Lung (tissue), 17 donors: ENCODE measurements at places on chromosomes 4 and X. TPM values are rescaled to one million over a fixed set of nuclear protein-coding genes. Genes with fewer than 3 reads are reported as not detected.

NAP1L3 gene
- polyA plus RNA-seq = 0.63 TPM

SSX1 gene
- polyA plus RNA-seq = not detected

CLGN gene
- 1.3 TPM for polyA plus RNA-seq

SLC2A9 gene
- 2.9 TPM for polyA plus RNA-seq

MAGEA12 gene
- not detected for polyA plus RNA-seq

SUPT20HL2 gene
- not detected for polyA plus RNA-seq

FRG1 gene
- polyA plus RNA-seq = 30.2 TPM

GAGE13 gene
- not detected for polyA plus RNA-seq

GLRA3 gene
- 0.06 TPM for polyA plus RNA-seq

DUSP21 gene
- not detected for polyA plus RNA-seq

GPAT3 gene
- polyA plus RNA-seq = 2.5 TPM

DCAF4L1 gene
- 0.14 TPM for polyA plus RNA-seq

ATOH1 gene
- not detected for polyA plus RNA-seq

CMC4 gene
- polyA plus RNA-seq = 7.3 TPM
